ENCODE measurements at places on chromosomes 7 and 10. TPM values are rescaled to one million over a fixed set of nuclear protein-coding genes. Genes with fewer than 3 reads are reported as not detected.

ITPRID1 gene
- not detected for total RNA-seq

PALD1 gene
- 0.29 TPM for total RNA-seq

DNA sequence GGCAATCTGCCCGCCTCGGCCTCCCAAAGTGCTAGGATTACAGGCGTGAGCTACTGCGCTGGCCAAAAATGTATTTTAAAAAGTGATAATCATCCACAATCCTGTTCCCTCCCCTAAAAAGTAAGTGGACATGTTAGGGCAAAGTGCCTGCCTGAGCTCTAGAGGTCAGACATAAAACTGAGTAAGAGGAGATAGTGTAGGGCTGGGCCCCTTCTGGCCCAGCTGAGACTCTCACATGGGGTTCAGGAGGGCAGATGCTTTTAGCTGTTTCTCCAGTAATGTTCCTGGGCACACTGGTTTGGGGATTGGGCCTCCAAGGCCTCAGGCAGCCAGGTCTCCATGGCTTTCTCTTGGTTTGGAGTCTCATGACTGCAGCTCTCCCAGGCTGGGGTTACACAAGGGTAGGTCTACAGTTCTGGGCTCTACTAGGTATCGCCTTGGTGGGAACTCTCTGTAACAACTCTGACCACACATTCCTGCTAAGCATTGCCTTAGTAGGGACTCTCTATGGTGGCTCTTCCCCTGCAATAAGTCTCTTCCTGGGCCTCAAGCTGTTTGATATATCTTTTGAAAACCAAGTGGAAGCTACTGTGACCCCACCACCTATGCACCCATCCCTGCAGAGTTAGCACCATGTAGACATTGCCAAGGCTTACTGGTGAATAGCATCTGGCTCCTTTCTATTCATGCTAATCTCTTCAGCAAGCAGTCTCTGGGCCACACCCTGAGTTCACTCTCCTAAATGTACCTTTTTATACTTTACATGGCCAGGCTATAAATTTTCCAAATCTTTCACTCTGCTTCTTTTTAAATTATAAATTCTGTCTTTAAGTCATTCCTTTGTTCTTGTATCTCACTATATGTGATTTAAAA lies 6.9 kb upstream of the NUDCD3 start:
- H3K36me3 ChIP-seq: no peaks in the 10 kb centered on the region
- no peaks in the 10 kb centered on the region for H3K4me1 ChIP-seq
- H3K27me3 ChIP-seq: peaks cover 7% of the 10 kb centered on the region
- no peak for DNase-seq
- no peak overlapping the region for H3K27ac ChIP-seq

HOXA11 gene
- total RNA-seq: 14.4 TPM

HSPA12A gene
- 10.0 TPM for total RNA-seq

DNA sequence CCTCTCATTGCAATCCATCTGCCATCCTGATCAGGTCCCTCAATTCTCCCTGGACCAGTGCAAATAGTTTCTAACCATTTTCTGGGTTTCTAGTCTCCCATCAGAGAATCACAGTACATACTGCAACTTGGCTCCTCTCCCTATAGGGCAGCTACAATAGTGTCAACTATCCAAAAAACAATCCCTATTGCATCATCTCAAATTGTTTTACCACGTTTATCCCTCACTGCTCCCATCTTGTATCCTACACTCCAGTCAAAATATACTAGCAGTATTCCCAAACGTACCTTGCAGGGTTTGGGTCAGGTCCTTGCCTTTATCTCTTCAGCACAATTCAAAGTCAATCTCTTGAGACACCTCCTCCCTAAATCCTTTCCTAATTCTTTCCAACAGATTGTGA lies 23.6 kb downstream of the ASB15 start:
- H3K4me3 ChIP-seq: no peak overlapping the region
- H3K4me1 ChIP-seq: no peaks in the 10 kb centered on the region
- H3K36me3 ChIP-seq: no peaks in the 10 kb centered on the region
- H3K27me3 ChIP-seq: no peaks in the 10 kb centered on the region
- no peak overlapping the region for H3K27ac ChIP-seq

DNA sequence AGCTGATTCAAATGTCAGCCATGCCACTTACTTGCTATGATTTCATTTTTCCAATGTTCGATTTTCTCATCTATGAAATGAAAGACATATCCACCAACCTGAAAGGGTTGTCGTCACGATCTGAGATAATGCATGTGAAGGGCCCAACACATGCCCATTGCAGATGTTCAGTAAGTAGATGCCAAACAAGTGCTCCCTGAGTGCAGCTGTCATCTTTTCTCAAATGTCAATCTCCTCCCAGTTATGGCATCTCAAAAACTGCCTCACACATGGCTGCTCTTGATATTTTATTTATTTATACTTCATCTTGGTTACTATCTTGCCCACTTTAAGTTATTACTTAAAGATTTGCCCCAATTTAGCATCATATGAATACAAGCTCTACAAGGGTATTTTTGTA lies 16.8 kb downstream of the CPEB3 start:
- no peaks in the 10 kb centered on the region for H3K27me3 ChIP-seq
- no peak overlapping the region for H3K4me3 ChIP-seq
- no peak for DNase-seq

- H3K27me3 ChIP-seq: no peaks in the 10 kb centered on the region
- H3K4me3 ChIP-seq: no peak overlapping the region
- H3K27ac ChIP-seq: no peak overlapping the region
- DNase-seq: no peak
- no peaks in the 10 kb centered on the region for H3K4me1 ChIP-seq
Observed at GRCh38 chr7:151349507-151349853, 7.9 kb downstream of the NUB1 start.

IPMK gene
- total RNA-seq: 10.9 TPM

DNA sequence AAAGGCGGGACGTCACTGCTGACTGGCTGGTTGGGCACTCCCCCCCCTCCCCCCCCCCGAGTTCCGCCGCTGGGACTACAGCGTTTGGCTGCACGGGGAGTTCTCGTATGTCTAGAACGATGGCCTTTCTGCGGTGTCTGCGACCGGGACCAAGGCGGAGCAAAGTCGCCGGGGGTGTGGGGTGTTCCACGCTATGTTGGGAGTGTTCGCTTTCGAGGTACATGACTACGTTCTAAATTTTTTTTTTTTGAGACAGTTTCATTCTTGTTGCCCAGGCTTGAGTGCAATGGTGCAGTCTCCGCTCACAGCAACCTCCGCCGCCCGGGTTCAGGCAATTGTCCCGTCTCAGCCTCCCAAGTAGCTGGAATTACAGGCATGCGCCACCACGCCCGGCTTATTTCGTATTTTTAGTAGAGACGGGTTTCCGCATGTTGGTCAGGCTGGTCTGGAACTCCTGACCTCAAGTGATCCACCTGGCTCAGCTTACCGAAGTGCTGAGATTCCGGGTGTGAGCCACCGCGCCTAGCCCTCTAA lies 573 bp upstream of the IDI1 start:
- H3K4me3 ChIP-seq: peak overlapping the region; percentile 95
- peaks cover 16% of the 10 kb centered on the region for H3K4me1 ChIP-seq
- no peak for DNase-seq
- H3K36me3 ChIP-seq: peaks cover 7% of the 10 kb centered on the region
- H3K27me3 ChIP-seq: no peaks in the 10 kb centered on the region

- no peak for DNase-seq
- no peak overlapping the region for H3K4me3 ChIP-seq
- no peak overlapping the region for H3K27ac ChIP-seq
- no peaks in the 10 kb centered on the region for H3K36me3 ChIP-seq
Observed at GRCh38 chr10:69307434-69307833, 29.1 kb downstream of the HK1 start.

- no peaks in the 10 kb centered on the region for H3K36me3 ChIP-seq
- peaks cover 58% of the 10 kb centered on the region for H3K27me3 ChIP-seq
- H3K4me3 ChIP-seq: no peak overlapping the region
- no peak overlapping the region for H3K27ac ChIP-seq
- DNase-seq: no peak
Observed at GRCh38 chr7:79877874-79878465, 256.7 kb upstream of the GNAI1 start.

DNA sequence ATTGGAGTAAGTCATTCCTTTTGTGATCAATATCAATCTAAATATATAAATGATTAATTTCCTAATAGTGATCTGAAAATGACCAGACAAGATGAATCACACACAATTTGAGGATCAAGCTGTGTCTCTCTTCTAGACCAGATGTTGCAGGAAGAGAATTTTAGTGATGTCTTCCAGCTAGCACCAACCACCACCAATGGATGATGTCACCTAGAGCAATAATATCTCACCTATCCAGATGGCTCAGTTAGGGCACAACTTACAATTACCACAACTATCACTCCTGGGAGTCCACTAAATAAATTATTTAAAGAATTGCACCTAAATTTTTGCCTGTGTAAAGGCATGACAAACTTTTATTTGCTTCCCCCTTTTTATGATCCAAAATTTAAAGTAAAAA lies 25.2 kb downstream of the RELN start:
- H3K27me3 ChIP-seq: no peaks in the 10 kb centered on the region
- H3K4me1 ChIP-seq: no peaks in the 10 kb centered on the region
- no peak overlapping the region for H3K27ac ChIP-seq
- no peak overlapping the region for H3K4me3 ChIP-seq
- H3K36me3 ChIP-seq: no peaks in the 10 kb centered on the region

DNA sequence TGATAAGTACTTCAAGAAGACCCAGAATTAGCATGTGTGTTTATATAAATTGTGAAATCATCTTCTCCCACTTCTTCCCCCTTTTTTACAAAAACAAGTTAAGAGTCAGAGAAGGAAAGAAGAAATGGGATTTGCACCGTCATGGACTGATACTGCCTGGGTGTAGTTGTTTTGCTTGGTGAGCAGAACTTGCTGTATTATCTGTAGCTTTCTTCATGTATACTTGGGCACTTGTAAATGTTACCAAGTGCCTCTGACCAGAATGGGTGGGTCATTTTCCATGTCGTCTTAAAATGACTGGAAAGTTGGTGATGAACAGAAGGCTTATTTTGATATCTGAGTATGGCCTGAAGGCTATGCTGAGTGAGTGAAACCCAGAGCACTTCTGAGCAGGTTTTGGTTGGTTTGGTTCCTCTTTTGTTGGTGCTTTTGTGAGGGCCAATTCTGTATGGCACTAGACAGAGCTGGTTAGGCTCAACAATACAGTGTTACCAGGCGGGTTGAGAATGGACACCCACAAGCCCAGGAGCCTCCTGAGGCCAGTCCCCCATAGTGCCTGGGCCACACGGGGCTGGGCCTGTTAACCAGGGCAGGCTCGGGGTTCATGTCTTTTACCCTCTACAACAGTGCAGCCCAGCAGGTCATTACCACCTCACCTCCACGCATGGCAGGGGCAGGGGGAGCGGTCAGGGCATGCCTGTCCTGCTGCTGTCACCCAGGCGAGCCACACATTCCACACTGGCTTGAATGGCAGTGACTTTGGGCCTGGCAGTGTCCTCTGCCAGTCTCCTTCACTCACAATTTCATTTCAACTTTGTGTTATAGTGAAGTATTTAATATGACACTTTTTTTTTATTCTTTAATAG lies 115.1 kb downstream of the CCNY start:
- no peak for DNase-seq
- H3K36me3 ChIP-seq: no peaks in the 10 kb centered on the region
- H3K27me3 ChIP-seq: no peaks in the 10 kb centered on the region
- peaks cover 58% of the 10 kb centered on the region for H3K4me1 ChIP-seq
- H3K4me3 ChIP-seq: no peak overlapping the region

DNA sequence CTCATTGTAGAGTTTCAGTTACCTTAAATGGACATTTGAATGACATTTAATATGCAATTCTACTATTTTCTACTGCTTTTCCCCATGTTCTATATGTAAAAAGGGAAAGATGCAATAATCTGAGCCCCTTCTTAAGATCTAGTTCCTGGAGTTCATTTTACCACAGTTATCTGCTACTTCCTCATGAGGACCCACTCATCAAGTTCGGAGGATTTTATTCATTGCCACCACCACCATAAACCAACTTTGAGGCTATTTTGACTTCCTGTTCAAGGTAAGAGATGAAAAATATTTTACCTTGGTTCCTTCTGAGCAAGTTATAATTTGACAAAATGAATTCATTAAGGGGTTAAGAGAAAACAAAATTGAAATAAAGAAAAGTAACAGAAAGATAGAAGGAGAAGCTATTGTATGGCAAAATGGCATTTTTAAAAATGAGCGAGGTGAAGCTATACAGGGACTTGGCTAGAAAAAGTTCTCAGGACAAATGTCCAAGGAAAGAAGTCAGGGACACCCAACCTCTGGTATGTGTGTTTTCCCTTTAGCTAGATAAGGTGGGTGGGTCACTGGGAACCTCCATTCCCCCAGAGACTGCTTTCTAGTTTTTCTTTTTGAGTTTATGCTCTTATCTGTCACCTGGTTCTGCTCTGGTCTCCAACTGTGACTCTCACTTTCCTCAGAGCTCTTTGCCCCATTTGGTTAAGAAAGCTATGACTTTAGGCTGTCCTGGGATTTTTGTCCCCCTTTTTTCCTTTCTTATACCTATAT lies 14.9 kb upstream of the FAM3C start:
- no peaks in the 10 kb centered on the region for H3K36me3 ChIP-seq
- no peak overlapping the region for H3K4me3 ChIP-seq

- H3K27ac ChIP-seq: no peak overlapping the region
- no peaks in the 10 kb centered on the region for H3K27me3 ChIP-seq
- H3K4me3 ChIP-seq: no peak overlapping the region
- H3K36me3 ChIP-seq: no peaks in the 10 kb centered on the region
Observed at GRCh38 chr7:80236681-80237080, 102.0 kb downstream of the GNAI1 start.

GRCh38 chr7:32583791-32584190 lies 88.5 kb downstream of the AVL9 start:
- no peak overlapping the region for H3K4me3 ChIP-seq
- no peak overlapping the region for H3K27ac ChIP-seq
- peaks cover 28% of the 10 kb centered on the region for H3K4me1 ChIP-seq
- H3K36me3 ChIP-seq: peaks cover 58% of the 10 kb centered on the region
- no peaks in the 10 kb centered on the region for H3K27me3 ChIP-seq

GPRIN2 gene
- total RNA-seq: not detected

DNA sequence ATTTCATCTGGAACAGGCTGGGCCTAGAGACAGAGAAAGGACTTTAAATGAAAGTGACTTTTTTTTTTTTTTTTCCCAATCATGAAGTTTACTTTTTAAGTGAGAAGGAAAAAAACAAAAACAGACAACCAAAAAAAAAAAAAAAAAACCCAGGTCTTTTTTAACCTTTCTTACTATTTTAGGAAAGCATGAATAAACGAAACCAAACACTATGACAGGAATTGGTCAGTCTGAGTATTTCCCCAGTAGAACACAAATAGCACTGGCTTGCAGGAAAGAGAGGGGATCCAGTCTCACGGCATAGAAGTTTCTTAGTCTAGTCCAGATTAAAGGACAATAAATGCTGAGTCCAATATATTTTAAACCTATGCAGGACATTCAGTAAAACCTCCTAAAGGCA lies 180.5 kb upstream of the CCDC6 start:
- no peak overlapping the region for H3K27ac ChIP-seq
- H3K27me3 ChIP-seq: no peaks in the 10 kb centered on the region
- H3K4me1 ChIP-seq: no peaks in the 10 kb centered on the region

All from osteoblast (primary cell).